ENCODE measurements at places on chromosomes 7 and 10.

DNA sequence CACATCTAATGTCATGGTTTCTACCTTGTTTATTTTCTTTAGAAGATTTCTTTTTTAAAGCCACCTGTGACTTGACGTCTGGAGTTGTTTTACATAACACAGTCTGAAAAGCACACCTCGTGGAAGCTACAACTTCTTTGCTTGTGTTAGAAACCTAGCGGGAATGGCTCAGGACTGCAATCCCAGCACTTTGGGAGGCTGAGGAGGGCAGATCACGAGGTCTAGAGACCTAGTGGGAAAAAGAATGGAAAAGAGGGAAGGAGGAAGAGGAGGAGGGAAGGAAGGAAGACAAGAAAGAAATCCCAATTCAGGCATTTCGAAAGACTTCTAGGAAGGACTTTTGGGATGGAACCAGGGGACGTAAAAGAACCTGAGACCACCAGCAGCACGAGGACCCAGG lies 146.3 kb upstream of the CELF2 start:
- DNase-seq, result no peak

DNA sequence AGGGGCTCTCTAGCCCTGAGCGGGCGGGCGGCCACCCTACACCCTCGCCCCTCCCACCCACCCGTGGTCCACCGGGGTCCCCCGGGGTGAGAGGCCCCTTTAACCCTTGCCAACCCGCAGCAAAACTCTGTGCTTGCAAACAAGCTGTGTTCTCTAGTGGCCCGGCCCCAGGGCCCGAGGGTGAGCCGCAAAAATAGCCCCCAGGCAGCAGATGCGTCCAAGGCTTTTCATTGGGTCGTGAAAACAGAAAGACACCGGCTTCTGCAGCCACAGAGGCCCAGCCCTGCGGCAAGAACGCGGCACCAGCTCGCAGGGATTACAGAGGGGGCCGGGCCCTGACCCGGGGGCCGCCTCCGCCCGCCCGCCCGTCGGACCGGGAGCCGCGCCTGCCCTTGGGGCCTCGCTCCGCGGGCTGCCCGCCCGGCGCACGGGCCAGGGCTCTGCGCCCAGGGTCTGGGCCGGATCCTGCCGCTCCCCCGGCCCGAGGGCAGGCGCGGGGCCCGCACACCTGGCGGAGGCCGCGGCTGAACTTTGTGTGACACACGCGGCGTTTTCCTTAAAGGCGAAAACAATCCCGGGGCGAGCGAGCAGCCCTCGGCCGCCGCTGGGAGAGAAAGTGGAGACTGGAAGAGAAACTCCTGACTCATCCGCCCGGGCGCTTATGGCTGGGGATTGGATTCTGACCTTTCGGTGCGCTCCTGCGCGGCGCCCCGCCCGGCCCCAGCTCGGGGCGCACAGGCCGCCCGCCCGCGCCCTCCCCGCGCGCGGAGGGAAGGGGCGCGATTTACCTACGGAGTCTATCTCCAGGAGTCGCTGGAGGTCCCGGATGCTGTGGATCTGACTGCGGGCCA lies 2.8 kb downstream of the PDGFA start:
- no peak for DNase-seq

- DNase-seq, result no peak
Measured at GRCh38 chr7:44882899-44883298, 2.4 kb downstream of the PURB start.

DNA sequence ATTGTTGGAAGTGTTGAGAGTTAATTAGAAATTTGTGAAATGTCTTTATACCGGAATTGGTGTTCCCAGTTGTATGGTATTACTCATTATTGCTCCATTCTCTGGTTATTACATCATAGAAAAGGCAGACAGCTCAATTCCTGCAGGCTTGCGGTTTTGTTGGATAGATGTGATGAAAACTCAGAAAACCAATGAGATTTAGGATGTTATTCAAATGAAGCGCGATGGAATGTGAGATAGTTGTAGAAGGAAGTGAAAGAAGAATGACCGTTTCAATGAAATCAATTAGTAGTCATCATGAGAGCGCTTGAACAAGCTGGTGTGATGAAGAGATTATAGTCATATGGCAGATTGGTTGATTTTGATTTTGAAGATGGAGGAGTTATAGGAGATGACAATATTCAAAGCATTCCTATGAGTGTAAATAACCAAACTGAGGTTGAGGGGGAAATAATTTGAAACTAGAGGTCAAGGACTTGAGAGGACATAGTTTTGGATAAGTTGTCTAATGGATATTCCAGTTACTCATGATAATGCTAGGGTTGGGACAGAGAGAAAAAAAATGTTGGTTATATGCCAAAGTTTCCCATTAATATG lies 991.5 kb downstream of the NRG3 start:
- no peak for DNase-seq

- no peak for DNase-seq
Measured at GRCh38 chr7:1460821-1461645, 1.8 kb upstream of the MICALL2 start.

- no peak for DNase-seq
Measured at GRCh38 chr10:22364407-22365140, 19.3 kb downstream of the SPAG6 start.

- DNase-seq, result no peak
Measured at GRCh38 chr7:131031099-131031868, 296.4 kb upstream of the MKLN1 start.

DNA sequence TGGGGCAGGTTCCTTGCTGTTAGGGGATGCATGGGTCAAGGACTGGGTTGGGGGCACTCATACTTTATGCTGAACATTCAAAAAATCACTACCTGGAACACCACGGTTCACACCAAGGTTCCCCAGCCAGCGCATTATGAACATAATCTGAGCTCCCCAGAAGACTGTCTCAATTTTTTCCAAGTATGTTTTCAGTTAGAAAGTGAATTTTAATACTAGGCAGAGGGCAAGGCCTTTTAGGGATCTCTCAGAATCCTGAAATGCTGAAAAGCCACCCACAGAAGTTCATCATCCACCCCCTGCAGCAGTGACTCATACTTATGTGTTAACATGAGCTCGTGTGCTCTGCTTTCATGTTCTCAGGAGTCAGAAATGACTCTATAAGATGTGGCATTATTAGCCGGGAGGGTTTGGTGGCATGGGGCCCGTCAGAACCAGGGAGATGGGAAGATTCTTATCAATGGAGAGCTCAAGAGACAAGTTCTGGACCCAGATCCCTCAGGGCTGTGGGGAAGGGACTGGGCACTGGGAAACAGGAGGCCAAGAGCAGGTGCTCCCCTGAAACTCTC lies 185.2 kb upstream of the ITGB1 start:
- peak; percentile 66 for DNase-seq

DNA sequence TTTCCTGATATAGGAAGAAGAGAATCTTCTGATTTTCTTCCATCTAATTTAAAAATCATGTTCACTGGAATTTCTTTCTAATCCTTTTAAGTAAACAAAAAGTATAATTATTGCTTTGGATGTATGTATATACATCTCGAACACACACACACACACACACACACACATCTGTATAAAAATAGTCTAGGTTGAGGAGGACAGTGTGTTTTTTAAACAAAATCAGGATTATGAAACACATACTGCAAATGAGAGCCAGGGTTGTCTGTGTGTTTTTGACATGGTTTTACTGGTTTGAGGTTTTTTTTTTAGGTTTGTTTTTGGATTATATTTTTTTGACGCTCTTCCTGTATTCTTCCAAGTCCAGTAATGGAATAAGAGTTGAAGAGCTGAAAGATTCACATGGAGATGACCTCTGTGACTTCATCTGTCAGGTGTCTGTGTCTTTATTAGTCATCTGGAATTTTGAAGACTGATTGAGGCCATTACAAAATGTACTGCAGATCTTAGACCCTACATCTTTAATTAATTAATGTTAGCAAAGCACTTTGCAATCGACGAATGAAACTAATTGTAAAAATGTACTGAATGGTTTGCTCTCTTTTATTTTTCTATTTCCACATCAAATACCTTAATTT lies 237.1 kb downstream of the SUGCT start:
- no peak for DNase-seq

- DNase-seq, result no peak
Measured at GRCh38 chr7:76149847-76150691, 51.6 kb upstream of the SRRM3 start.

DNA sequence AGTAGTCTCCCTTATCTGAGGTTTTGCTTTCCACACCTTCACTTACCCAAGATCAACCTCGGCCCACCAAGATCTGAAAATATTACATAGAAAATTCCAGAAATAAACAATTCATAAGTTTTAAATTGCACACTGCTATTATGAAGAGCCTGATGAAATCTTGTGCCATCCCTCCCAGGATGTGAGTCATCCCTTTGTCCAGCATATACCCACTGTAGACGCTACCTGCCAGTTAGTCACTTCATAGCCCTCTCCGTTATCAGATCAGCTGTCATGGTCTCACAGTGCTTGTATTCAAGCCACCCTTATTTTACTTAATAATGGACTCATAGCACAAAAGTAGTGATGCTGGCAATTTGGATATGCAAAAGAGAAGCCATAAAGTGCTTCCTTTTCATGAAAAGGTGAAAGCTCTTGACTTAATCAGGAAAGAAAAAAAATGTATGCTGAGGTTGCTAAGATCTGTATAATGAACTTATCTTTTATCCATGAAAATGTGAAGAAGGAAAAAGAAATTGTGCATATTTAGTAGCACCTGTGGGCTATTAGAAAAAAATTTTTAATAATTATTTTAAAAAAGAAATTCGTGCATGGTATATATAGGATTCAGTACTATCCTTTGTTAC lies 9.8 kb upstream of the MRPS16 start:
- DNase-seq, result no peak

- no peak for DNase-seq
Measured at GRCh38 chr10:71729161-71729636, 9.6 kb upstream of the C10orf105 start.

- DNase-seq, result no peak
Measured at GRCh38 chr7:69419934-69420333, 178.3 kb upstream of the AUTS2 start.

GRCh38 chr7:132240262-132240661 lies 336.0 kb downstream of the PLXNA4 start:
- DNase-seq, result no peak

- no peak for DNase-seq
Measured at GRCh38 chr7:157814931-157815705, 478.3 kb downstream of the DNAJB6 start.

DNA sequence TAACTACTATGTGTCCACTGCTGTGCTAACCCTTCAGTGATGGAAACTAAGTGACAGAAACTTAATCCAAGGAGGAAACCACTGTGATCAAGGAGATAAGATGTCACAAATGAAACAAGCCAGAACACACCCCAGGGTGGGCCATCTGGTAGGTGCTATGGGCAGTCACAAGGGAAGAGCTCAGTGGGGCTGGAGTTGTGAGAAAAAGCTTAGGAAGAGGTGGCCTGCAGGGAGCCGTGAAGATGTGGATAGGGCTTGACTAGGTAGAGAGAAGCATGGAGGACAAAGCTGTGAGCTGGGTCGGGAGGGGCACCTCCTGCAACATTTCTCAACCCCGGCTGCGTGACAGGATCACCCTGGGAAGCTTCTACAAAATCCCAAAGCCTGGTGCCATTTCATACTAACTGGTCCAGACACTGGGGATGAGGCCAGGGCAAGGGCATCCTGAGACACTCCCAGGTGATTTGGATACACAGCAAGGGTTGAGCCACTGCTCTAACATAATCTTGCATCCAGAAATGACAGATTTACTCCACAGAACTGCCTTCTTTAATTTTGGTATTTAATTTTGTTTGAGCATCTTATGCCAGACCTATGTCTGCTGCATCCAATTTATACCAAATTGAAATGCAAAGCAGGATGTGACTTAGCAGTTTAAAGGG lies 69.3 kb downstream of the OSBPL3 start:
- no peak for DNase-seq

DNA sequence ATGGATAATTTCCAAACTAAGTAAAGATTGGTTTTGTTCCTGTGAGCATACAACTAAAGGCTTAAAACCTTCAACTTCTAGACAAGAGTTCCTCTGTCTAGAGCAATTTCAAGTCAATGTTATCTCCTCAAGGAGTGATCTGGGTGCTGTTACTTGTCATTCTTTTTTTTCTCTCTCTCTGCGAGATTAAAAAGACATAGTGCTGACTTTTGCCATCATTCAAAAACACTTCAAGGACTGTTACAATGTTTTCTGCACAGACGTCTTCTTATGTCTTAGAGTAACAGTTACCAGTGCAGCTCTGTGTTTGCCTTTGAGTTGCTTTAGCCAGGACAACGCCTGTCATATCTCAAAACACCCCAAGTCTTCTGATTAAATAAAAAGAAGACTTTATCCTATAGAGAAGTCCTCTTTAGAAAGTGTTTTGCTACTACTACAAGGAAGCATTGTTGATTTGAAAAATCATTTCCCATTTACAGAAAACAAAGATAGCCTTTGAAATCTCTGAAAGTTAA lies 263.5 kb upstream of the FERD3L start:
- DNase-seq, result no peak

DNA sequence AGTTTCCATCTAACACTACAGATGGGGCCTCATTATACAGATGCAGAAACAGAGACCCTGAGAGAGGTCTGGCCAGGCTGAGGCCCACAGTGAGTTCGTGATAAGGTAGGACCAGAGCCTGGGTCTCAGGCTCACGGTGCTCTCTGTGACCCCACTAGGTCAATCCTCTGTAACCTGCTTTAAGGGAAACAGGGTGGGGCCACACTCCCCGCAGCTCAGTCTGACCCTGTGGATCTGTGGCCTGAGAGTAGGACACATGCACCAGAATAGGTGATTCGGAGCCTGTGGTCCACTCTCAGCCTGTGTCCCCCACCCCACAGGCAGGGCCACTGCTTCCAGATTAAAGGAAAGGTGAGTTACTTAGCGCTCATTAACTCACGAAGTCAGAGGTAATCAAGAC lies 137.8 kb upstream of the FAM20C start:
- DNase-seq, result no peak

Data from stimulated activated CD8-positive, alpha-beta memory T cell treated with anti-CD3 and anti-CD28 coated beads, Interleukin-7, amount 100 ng/mL, for 4 hours (primary cell).